ENCODE measurements at places on chromosomes 12 and 14.

DNA sequence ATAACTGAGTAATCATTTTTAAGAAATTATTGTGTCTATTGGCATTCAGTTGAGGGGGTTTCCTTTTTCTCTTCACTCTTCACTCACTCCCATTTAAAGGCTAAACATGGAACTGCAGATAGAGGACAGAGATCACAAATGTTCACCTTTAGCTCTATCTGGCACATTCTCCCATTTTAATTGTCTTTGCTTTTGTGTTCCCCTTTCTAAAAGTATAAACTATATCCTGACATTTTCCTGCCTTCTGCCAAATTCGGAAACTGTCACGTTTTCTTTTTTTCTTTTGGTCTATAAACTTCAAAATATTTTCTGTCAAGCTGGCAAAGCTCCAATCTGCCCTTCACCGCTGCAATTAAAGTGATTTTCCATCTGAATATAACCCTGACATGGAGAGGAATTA, 219.8 kb upstream of the CDKN3 start:
- DNase-seq, result no peak

GRCh38 chr12:64270411-64270810, 48.3 kb upstream of the KICS2 start:
- DNase-seq, result peak; percentile 23

- no peak for DNase-seq
Measured at GRCh38 chr12:53077030-53077429, 2.2 kb downstream of the SPRYD3 start.

GRCh38 chr12:92953747-92954146, 24.7 kb upstream of the EEA1 start:
- DNase-seq, result no peak

DNA sequence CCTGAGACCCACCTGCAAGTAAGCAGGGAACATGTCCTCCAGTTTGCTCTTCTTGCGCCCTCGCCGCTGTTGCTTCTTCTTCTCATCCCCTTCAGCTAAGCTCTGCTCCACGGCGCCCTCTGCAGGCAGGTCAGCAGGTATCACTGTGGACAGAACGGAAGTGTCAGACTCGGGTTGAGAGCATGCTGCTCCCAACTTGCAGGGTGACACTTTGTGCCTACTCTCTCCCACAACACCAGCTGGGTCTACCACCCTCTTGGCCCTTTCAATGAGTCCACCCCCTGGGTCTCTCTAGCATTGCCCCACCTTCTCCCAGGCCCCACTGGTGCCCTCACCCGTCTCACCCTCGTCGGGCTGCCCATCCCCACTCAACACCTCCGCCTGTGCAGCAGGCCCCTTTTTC, 16.7 kb downstream of the KMT2D start:
- no peak for DNase-seq
